ENCODE measurements at places on chromosomes 16 and 17. TPM values are rescaled to one million over a fixed set of nuclear protein-coding genes. Genes with fewer than 3 reads are reported as not detected.

Gene CYTH1
- 54.7 TPM for total RNA-seq

Gene CRHR1
- 0.40 TPM for total RNA-seq

Gene LDAF1
- total RNA-seq: 62.3 TPM

Gene EPOP
- 4.9 TPM for total RNA-seq

Gene CDR2L
- total RNA-seq: 2.7 TPM

Gene CACNG4
- 0.08 TPM for total RNA-seq

Gene NAGS
- total RNA-seq: 2.4 TPM

Gene TUBB3
- 22.0 TPM for total RNA-seq

Gene NFATC3
- total RNA-seq: 17.6 TPM

Measured in esophagus mucosa (tissue), 1 donor.